ENCODE measurements at places on chromosomes 16 and 17.

- DNase-seq: no peak
Observed at GRCh38 chr16:58026139-58026704, 668 bp downstream of the MMP15 start.

GRCh38 chr16:59593194-59593661 lies 859.1 kb upstream of the GOT2 start:
- no peak for DNase-seq

GRCh38 chr17:72775237-72775636 lies 317.3 kb downstream of the SLC39A11 start:
- DNase-seq: no peak

- DNase-seq: no peak
Observed at GRCh38 chr17:49244839-49245238, 14.3 kb upstream of the PHOSPHO1 start.

DNA sequence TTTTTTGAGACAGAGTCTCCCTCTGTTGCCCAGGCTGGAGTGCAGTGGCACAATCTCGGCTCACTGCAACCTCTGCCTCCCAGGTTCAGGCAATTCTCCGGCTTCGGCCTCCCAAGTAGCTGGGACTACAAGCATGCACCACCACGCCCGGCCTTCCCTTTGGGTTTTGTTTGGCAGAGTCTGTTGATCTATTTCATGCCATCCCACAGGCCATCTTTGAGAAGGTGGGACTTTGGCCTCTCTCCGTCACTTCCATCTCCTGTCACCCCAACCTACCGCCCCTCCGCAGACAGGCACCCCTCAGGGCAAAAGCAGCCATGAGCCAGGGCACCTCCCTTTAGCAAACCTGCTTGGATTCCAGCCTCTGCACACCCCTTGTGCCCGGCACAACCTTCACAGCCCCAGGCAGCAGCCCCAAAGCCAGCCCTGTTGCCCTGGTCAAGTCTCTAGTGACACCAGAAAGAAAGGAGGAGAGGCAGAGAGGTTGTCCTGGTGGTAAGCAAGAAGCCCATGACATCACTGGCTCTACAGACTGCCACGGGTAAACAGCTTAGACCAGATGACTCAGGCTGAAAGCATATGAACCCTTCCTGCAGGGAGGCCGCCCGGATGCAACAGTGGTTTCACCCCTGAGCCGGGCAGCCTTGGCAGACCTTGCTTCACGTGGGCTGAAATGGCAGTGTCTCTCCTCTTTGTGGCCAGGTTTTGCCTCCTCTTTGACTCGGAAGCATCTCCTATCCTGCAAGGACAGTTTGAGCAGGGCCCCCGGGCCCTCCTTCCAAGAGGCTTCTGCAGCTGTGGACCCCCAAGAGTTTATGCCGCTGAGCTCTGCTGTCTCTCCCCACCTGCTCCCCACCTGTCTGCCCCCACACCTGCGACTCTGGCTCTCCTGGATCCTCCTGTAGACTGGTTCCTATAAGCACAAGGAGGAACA lies 8.1 kb upstream of the TIMP2 start:
- DNase-seq: peak; percentile 84

DNA sequence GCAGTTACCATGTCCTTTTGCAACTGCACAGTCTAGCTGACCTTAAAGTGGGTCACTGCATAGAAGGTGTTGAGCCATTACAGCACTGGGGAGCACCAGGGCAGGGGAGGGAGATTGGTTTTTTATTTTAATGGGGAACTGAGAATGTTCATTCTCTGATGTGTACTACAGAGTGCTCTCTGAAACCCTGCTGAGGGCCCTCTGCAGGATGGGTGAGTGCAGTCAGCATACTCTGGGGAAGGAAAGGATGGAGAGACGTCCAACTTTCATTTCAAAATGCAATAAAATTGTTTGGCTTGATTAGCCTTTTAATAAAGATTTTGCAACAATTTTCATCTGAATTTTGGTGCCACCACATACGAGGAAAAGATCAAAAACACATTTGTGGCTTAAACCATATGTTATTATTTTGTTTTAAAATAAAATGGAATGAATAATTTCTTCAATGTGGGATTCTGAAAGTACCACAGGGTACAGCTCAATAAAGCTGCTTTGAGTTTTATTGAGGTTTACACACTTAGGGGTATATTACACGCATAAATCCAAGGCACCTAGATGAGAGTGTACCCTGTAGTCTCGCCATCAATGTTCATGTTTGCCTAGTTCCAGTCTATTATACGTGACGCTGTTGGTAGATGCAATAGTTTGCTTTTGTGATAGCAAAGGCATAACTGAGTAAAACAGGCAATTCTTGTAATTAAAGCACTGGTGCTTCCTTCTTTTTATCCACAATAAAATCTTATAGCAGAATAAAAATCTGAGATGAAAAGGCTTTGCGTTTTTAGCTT lies 73.5 kb downstream of the SNX11 start:
- no peak for DNase-seq

GRCh38 chr16:79644971-79645667 lies 44.6 kb upstream of the MAF start:
- peak; percentile 48 for DNase-seq

DNA sequence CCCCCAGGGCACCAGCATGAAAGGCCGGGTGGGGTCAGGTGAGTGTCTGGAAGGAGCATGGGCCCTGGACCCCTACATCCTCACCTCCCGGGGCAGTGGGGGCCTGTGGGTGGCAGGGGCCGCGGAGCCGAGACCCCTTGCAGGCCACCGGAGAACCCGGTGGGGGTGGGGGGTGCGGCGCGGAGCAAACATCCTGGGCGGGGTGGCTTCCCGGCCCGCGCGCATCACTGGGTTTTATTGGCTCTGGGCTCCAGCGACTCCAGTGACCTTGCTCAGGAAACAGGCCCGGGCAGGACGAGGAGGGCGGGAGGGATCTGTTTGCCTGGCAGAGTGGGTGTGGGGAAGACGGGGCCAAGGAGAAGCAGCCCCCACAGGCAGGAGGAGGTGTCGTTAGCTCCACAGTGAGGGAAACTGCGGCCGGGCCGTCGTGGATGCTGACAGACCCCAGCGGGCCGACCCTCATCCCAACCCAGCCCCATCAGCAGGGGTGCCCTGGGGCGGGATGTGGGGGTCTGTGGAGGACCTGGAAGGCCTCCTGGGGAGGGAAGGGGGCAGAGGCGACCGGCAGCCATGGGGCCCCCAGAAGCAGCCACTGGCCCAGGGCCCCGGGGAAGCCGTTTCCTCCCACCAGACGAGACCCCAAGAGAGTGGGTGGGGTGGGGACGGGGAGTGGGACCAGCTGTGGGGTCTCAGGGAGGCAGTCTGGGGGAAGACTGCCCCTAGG lies 10.6 kb downstream of the SSTR5 start:
- DNase-seq: no peak

Measured in epithelial cell of proximal tubule (primary cell).